ENCODE measurements at places on chromosomes 2 and 18.
A peak's percentile ranks its signal among the peaks of the same experiment; 100 is the strongest.

DNA sequence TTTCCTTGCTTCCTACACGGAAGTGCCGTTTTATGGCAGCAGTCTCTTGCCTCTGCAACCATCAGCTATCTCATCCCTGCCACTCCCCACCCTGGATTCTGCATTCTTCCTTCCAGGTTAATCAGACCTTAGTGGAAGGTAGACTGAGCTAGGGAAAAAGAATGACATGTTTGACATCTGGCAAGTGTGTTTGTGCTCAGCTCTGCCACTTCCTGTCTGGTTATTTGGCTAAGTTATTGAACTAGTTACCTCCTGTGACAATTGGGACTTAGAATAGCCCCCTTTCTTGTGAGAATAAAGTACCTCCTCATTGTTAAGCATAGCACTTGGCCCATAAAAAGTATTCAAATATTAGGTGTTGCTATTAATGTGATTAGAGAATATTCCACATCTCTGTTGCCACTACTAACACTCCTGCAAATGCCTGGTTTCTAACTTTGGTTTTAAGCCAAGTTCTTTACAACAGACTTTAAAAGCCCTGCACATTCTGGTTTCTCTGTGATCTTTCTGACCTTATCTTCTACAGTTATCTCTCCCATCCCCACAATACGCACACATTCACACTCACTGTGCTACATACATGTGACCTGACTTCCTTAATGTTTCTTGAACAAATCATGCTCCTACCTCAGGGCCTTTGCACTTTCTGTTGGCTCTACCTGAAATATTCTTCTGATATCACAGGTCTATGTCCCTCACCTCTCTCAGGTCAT is 10.8 kb upstream of the MAPRE2 start:
- peak; percentile 40 for DNase-seq

GRCh38 chr2:184906709-184907108 is 308.4 kb downstream of the ZNF804A start:
- DNase-seq, result no peak

DNA sequence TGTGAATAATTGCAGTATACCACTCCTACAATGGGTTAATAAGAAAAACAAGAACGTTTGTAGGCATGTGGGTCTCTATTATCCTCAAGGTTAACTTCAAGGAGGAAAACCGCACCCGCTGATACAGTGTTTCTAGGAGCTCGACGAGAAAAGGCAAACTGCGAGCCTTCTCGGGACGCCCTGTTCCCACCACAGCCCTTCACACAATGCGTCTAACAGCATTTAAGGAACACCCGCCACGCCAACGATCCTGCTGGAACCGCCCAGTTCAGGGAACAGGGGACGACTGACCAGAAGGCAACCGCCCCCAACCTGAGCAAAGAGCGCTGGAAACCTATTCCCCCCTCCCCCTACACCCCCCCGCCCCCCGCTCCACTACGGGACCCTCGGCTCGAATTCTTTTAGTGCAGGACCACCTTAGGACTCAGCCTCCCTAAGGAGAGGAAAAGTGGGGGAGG is 710 bp upstream of the TMSB10 start:
- peak; percentile 49 for DNase-seq

GRCh38 chr2:46236876-46237859 is 60.0 kb upstream of the EPAS1 start:
- DNase-seq, result no peak

DNA sequence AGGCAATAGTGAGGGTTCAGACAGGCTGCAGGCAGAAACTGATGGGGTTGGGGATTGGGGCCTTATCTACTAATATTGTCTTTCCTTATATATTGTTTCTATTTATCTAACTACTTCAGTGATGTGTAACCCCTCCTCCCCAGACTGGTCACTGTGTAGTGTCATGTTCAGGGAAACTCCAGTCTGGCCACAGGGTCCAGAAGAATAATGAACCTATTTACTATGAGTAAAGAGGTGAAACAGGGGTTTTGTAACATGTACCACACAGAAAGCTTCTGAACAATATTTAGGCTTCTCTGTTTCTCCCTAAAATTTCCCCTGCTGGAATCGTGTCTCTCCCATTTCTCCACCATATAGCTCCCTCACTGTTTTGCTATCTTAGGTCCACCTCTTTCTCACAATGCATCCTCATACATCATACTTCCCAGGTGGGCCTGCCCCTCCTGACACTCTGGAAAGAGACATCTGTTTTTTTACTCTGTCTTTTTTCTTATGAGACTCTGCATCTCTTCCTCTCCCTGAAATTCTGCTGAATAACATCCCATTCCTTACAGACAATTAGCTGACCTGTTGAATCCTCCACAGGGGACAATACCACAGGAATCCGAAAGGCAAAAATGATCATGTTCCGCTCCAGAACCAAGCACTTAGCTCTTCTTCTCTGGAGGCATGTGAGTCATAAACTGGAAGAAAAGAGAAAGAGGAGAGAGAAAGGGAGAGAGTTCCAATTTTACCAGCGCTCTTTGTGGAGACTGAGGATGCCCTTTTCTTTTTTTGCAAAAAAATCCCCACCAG is 154.8 kb downstream of the ZEB2 start:
- no peak for DNase-seq

GRCh38 chr18:50182511-50182910 is 12.4 kb downstream of the MYO5B start:
- no peak for DNase-seq

Data from activated CD4-positive, alpha-beta T cell treated with anti-CD3 and anti-CD28 coated beads, Interleukin-2, amount 10 ng/mL, durations not matched to agents 7 days and 5 days (primary cell).